Right ventricle myocardium superior (tissue), 1 donor: ENCODE measurements at places on chromosomes 2 and 18.

- DNase-seq = no peak
These were observed 9.5 kb downstream of the RTTN start for GRCh38 chr18:70195852-70196434.

DNA sequence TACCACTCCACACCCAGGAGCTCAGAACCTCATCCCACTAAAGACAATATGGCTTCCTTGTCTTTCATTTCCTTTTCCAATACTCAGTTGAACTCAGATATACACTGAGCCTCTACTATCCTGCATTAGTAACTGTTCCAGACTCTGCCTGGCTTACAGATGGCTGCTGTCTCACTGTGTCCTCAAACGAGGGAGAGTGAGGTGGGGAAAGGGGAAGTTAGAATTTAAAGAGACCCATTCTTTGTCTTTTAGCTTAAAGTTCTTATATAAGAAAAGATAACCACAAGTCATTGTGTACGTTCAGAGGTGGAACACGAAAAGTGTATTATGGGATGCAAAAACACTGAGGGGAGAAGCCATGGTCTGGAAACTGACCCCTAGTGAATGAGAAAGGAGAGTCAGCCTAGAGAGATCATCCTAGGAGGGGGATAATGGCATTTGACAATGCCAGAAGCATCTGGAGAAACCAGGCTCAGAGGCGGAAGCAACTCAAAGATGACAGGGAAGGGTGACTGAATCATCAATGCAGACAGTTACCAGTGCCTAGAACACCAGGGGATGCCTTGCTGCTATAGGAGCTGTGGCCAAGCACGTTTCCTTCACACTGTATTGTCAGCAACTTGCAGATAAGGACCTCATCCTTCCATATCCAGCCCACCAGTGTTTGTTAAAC, 170.7 kb downstream of the CYRIA start:
- DNase-seq = no peak

DNA sequence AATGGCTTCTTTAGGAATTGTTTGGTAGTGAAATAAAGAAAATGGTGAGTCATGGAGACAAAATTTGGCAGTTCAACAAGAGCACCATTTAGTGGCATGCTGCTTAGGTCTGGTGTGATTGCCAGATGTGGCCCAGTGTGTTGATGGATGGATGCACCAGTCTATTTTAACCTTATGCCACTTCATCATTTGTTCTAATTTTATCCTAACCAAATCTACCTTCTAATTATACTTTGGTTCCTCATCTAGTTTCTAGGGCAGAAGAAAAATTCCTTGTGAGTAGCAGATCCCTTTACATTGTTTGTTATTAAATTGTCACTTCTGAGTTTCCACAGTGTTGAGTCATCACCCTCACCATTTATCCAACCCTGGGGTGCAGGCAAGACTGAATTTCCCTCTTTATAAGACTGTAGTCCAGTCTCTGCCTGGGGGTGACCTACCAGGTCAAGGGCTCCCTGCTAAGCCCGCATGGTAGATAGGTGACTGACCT, 32.5 kb downstream of the NABP1 start:
- DNase-seq = no peak

DNA sequence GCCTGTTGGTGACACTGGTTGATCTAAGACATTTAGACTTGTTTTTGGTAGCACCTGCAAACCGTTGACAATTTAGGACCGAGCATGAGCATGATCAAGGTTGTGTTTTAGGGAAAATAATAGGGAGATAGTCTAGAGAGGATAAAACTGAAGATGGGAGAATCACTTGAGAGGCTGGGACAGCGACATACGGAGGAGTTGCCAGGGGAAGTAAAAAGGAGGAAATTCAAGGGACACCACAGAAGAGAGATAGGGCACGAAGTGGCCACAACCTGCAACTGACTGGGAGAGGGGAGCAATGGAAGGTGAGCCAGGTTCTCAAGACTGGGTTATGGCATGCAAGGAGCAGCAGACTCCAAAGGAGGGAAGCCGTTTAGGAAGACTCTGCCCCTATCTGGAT, 1.4 kb upstream of the ATP8B1 start:
- DNase-seq = no peak

GRCh38 chr2:197354169-197354558, 43.6 kb upstream of the ANKRD44 start:
- DNase-seq = no peak

GRCh38 chr2:146240391-146240790, 1604.4 kb upstream of the ACVR2A start:
- no peak for DNase-seq
